ENCODE measurements at places on chromosomes 3 and 15. TPM values are rescaled to one million over a fixed set of nuclear protein-coding genes. Genes with fewer than 3 reads are reported as not detected.

- DNase-seq, result no peak
Measured at GRCh38 chr3:187016639-187017345, 86.5 kb downstream of the ST6GAL1 start.

KBTBD12 gene
- total RNA-seq, result 3.8 TPM

C3orf49 gene
- total RNA-seq, result not detected

DNA sequence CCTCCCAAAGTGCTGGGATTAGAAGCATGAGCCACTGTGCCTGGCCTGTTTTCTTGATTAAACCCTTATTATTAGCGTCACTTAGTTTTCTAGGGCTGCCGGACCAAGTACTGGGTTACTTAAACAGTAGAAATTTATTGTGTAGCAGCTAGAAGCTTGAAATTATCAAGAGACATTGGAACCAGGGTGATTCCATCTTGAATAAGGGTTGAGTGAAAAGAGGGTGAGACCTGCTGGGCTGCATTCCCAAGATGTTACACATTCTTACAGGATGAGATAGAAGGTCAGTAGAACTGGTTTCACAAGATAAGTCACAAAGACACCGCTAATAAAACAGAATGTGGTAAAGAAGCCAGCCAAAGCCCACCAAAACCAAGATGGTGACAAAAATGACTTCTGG, 18.6 kb upstream of the FSTL1 start:
- no peak for DNase-seq

ADCY5 gene
- 17.4 TPM for total RNA-seq

GRCh38 chr3:56484525-56485032, 16.3 kb upstream of the ERC2 start:
- DNase-seq, result no peak

GRCh38 chr3:38165722-38166387, 518 bp downstream of the OXSR1 start:
- peak; percentile 70 for DNase-seq

Measured in left colon (tissue), 2 donors.